Left lobe of liver (tissue), 2 donors: ENCODE measurements at places on chromosomes 6 and 20.
A peak's percentile ranks its signal among the peaks of the same experiment; 100 is the strongest.

DNA sequence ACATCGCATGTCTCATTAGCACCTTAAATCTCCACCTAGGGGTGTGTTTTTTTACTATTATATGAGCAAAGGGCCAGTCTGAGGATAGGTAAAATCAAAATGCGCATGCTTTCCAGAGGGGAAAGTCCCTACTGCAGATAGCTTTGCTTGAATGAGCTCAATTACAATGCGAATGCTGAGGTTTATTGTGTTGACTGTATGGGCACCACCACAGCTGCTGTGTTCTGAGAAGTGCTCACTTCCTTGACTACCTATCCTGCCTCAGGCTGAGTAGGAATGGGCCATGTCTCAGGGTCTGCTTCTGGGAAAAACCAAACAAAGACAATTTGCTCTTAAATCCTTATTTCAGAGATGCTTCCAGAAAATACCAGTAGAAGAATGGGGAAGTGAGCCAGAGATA is 36.6 kb downstream of the MOCS1 start:
- no peak for DNase-seq

GRCh38 chr6:73028124-73028766 is 197.1 kb downstream of the KHDC1L start:
- DNase-seq = no peak

GRCh38 chr6:53771785-53772624 is 22.8 kb upstream of the LRRC1 start:
- no peak for DNase-seq

DNA sequence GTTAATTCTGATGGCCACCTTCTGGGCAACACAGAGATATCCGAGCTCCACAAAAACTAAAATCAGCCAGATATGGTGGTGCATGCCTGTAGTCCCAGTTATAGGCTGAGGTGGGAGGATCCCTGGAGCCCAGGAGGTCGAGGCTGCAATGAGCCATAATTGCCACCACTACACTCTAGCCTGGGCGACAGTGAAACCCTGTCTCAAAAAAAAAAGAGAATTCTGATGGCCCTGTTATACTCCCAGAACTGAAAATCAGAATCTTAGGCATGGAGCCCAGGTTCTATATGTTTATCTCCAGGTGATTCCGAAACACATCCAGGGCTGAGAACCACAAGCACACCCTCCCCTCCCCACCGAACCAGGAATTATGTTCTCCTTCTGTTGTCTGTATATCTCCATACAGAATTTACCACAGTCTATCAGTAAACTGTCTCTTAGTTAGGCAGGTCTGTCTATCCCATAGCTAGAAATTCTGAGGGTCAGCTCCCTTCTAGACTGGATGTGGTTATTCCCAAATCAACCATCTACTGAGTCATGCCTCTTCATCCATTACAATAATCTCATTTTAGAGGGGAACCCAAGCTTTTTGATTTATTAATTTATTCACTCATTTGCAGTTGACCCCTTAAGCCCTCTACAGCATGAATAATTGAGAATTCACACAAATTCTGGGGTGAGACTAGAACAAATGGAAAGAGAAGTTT is 24.8 kb upstream of the CCND3 start:
- peak; percentile 16 for DNase-seq
